ENCODE measurements at places on chromosomes 2 and 18.

GRCh38 chr2:172710584-172711047 is 25.0 kb upstream of the RAPGEF4 start:
- peak; percentile 65 for DNase-seq

- no peak for DNase-seq
These were observed 208.8 kb downstream of the CDH2 start for GRCh38 chr18:27967913-27968824.

DNA sequence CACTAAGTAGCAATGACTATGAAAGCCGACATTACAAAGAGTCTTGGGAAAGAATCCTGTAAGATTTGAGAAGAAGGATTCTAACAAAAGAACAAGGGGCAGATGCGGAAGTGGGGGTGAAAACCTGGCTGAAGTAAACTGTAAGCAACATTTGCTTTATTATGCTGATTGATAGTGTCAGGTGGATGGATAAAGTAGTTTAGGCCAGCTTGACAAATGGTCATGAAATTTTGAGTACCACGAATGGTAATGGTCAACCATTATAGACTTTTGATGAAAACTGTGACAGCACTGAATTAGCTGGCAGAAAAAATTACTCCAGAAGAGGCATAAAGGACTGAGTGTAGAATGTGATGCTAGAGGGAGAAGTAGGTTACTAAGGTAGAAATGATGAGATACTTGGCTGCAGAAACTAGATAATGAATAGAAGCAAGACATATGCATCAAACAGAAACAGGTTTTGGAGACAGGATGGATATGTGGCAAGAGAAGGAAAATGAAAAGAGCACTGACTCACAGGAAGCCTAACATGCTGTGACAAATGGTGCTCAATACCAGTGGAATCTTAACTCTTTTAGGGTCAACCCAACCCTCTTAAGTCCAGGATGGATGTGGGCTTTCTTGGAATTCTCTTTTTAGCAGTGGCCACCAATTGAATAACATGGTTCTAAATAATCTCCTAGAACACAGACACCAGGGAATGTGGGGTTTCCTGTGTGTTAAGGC is 6.8 kb downstream of the THUMPD2 start:
- DNase-seq, result no peak

DNA sequence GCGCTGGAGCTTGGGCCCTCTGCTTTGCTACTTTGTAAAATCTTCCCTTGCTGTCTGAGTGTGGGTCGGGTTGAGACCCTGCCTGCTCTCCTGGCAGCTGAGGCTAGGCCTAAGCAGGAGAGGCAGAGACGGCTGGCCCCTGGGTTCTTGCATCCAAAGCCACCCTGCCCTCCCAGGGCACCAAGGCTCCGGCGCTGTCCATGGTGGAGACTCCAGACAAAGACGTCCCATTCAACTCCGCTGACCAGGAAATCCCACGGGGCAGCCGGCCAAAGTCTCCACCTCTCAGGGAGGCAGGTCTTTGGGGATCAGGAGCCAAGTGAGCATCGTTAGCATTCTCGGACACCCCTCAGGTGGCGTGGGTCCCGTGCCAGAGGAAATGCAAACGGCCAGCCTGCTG is 2.6 kb upstream of the PRLH start:
- DNase-seq, result no peak

DNA sequence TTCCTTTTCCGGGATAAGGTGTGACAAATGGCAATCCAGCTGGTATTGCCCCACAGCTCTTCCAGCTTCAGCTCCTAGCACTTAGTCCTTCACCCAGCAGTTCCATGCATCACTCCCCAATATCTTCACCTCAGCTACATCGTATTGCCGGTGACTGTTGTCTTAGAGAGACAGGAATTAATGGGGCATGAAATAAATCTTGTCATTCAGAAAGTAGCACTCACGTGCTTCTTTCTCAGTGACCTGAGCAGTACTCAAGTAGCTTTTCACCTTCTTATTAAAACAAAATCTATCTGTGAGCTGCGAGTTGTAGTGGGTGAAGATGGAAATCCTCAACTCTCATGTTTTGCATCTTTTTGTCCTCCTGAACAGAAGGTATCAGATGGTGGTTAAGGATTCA is 72.8 kb downstream of the PTH2R start:
- DNase-seq, result no peak

DNA sequence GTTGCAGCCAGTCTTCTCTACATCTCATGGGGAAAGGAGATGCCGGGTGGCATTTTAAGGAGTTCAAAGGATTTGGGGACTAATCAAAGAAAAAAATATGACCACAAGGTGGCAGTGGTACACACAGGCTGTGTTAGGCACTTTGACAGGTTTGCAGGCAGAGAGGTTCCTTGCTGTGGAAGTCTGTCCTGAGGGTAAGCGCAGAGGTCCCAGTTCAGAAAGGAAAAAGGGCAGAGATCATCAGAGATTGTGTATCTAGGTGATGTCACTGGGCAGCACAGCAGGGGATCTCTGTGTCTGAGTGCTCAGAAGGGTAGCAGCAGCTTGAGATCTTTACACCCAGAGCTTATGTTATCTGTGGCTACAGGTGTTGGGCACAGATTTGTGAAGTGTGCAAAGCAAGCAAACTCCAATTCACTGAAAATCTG is 231.4 kb downstream of the LRRTM1 start:
- peak; percentile 67 for DNase-seq

DNA sequence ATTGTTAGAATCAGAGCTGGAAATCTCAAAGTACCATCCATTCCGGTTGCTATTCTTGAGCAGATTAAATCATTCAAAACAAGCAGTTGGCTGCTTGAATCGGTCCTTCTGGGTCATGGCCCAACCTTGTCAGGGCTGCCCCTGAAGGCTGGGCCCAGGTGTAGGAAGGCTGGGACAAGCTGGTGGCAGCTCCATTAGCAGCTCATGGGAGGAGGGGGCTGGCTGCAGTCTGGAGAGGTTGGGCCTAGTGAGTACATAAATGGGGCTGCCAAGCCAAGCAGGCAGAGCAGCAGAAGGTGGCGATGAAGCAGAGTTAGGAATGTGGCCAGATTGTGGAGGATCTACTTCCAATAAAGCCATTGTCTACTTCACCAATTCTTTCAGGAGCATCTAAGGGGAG is 81.4 kb downstream of the ADCYAP1 start:
- DNase-seq, result peak; percentile 29

- DNase-seq, result no peak
These were observed 1.1 kb upstream of the EPC2 start for GRCh38 chr2:148643421-148643820.

DNA sequence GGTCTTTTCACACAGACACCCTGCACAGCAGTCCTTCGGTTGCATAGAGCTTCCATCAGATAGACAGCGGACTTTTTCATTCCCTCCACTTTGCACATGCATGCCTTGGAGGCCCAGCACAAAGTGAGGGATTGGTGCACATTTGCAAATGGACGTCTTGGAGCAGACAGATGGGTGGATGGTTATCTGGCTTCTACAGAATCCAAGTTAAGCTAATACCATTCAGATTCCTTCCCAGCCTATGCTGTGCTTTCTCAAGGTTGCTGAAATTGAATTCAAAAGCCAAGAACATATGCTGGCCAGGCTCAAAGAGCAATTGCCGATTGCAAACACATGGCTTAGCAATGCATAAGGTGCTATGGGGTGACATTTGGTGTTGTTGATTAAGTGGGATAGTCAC is 186.4 kb downstream of the VAPA start:
- DNase-seq, result no peak

DNA sequence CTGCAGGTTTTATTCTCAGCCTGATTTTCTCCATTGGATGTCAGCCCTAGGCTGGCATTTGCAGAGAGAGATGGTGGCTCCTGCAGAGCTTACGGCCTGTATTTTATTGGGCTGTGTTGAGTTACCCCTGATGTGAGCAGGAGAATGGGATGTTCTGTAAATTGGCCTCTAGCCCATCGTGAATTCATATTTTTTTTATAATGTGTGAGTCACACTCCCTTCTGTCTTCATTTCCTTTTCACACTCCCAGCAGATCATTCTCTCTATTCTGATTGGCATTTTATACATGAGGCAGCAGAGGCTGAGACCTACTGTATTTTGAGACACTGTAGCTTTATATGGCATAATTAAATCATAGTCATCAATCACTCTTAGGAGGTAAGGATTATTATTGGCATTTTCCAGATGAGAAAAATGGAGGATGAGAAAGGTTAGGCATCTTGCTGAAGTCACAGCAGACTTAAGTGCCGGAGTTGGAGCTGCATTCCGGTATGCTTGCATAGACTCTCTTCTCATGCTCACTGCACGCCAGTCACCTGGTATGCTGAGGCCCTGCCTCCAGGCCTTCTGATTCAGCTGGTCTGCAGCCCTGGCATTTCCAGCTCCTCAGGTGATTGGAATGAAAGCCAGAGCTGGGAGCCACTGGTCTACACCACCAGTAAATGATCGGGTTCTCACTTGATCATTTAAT is 142.4 kb downstream of the NEDD4L start:
- DNase-seq, result no peak

GRCh38 chr2:27723372-27724144 is 48.0 kb upstream of the MRPL33 start:
- DNase-seq, result peak; percentile 34

DNA sequence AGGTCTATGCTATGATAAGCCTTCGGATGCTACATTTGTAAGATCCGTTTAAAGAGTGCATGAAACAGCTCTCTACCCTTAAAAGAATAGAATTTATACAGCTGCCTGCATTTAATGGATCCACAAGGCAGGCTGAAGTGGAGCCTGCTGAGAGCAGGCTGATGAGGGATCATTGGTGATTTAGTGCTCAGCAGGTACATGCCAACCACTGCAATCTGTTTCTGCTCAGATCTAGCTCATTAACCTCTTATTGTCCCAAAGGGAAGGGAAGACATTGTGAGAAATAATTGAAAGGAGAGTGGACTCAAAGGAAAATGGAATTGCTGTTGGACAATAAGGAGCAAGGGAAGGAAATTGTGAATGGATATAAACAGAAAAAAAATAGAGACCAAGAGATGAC is 822.6 kb downstream of the TRIB2 start:
- peak; percentile 28 for DNase-seq

DNA sequence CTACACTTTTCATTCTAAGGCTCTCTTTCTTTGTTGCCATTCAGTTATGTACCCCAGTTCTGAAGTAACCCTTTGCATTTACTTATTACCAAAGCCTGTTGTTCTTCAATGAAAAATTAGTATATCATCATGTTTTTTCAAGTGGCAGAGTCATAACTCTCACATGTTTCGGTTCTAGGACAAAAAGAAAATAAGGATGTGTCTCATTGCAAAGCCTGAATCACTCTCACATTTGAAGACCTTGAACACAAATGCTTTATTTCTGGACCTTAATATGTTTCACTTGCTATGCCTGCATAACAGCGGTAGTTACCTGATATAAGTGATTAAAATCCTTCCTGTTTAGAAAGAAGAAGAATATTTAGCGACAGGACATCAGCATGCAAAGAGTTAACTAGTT is 49.1 kb downstream of the ZEB2 start:
- DNase-seq, result no peak

- DNase-seq, result no peak
These were observed 592 bp upstream of the METAP1D start for GRCh38 chr2:171999161-171999560.

DNA sequence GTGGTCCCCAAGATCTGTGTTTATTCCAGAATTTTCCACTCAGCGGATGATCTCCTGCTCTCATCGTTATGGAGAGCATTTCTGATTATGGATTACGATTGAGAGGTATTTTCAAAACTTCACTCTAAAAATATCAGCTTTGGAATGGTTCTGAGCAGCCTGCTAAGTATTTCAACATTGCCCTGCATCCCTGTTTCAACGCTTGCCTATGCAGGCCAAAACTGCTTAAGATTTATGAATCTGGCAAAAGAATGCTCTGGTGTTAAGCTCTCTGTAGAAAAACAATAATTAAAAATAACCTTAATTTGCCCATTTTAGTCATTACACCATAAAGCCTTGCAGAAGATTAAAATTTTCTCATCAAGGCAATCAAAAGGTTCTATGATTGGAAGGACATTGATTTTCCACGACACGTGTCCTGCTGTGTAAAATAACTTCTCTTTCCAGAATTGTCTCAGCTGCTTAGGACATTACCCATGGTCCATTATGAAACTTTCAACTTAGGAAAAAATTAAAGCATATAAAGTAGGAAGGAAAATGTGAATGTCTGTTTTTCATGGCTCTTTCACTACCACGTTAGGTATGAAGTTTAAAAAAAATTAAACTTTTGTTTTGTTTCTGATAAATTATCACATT is 229.9 kb downstream of the ACKR3 start:
- DNase-seq, result no peak

- peak; percentile 73 for DNase-seq
These were observed 25.1 kb upstream of the ARHGAP25 start for GRCh38 chr2:68709421-68709911.

GRCh38 chr2:13056259-13056843 is 339.6 kb downstream of the TRIB2 start:
- no peak for DNase-seq

DNA sequence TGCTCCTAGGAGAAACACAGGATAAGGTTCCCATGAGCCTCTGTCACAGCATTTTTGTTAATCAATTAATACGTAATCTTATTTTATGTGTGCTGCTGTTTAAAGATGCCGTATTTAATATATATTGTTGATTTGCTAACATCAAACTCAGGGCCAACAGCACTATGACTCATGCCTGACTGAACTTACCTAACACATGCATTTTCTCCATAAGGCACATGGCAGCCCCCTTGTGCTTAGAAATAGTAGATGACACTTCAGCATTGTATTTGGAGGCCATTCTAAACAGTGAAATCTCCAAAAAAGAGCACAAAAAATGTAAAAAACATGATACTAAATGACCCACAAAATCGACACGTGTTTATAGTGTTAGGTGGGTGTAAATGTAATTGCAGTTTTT is 314.8 kb downstream of the MYCN start:
- DNase-seq, result no peak

- DNase-seq, result no peak
These were observed 122.5 kb downstream of the SOCS6 start for GRCh38 chr18:70411307-70411706.

- no peak for DNase-seq
These were observed 34.0 kb upstream of the SESTD1 start for GRCh38 chr2:179298666-179299065.

GRCh38 chr2:102891296-102891695 is 129.5 kb downstream of the TMEM182 start:
- DNase-seq, result no peak

DNA sequence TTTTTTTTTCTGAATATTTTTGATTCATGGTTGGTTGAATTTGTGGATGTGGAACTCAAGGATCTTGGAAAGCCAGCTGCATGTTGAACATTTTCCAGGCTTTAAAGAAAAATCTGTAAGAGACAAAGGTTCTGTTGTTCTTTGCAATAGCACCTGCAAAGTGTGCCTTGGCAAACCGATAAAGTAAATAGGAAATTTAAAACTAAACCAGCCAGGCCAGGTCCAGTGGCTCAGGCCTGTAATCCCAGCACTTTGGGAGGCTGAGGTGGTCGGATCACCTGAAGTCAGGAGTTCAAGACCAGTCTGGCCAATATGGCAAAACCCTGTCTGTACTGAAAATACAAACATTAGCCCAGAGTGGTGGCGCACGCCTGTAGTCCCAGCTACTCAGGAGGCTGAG is 74.4 kb downstream of the RIF1 start:
- DNase-seq, result no peak

- no peak for DNase-seq
These were observed 258.4 kb downstream of the CD226 start for GRCh38 chr18:69689121-69689759.
